ENCODE measurements at places on chromosomes 7 and 10. TPM values are rescaled to one million over a fixed set of nuclear protein-coding genes. Genes with fewer than 3 reads are reported as not detected.

The C10orf71 gene
- not detected for total RNA-seq

The PLXDC2 gene
- total RNA-seq: 28.1 TPM

The NRBF2 gene
- total RNA-seq: 23.8 TPM

The HOXA2 gene
- 2.7 TPM for total RNA-seq

The IFIT1B gene
- not detected for total RNA-seq

The OGDHL gene
- 1.3 TPM for total RNA-seq

The SEC31B gene
- total RNA-seq: 13.7 TPM

GRCh38 chr7:18978108-18978495 is 139.3 kb downstream of the TWIST1 start:
- no peak for DNase-seq

DNA sequence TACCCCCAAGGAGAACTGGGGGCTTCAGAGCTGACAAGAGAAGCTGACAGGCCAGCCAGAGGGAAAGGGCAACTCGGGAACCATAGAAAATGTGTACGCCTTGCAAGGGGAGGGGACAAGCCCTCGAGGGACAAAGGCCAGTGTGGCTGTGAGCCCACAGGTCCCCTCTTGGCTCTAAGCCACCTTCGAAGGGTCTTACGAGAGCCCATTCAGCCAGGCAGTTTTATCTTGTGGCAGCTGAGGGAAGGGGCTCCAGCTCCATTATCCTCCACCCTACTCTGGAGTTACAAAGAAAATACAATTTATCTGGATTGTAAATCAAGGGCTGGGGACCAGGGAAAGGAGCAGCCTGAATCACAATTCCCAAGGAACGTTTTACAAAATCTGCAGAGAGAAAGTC is 159.5 kb upstream of the ZMIZ1 start:
- DNase-seq: peak; percentile 4

DNA sequence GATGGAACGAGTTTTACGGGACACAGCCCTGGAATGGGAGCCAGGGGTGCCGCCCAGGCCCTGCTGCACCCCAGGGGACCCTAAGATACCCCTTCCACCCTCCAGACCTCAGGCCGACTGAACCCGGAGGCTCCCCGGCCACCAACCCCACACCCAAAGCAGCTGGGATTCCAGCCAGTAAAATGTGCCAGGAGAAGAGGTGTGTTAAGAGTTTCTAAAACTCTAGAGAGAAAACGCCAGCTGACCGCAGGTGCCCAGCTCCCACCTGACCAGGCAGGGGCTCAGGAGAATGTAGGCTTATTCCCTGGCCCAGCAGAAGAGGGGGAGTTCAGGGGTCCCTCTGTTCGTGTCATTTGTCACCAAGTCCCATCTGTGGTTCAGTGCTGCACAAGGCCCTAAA is 17.5 kb downstream of the NUDT1 start:
- no peak for DNase-seq

DNA sequence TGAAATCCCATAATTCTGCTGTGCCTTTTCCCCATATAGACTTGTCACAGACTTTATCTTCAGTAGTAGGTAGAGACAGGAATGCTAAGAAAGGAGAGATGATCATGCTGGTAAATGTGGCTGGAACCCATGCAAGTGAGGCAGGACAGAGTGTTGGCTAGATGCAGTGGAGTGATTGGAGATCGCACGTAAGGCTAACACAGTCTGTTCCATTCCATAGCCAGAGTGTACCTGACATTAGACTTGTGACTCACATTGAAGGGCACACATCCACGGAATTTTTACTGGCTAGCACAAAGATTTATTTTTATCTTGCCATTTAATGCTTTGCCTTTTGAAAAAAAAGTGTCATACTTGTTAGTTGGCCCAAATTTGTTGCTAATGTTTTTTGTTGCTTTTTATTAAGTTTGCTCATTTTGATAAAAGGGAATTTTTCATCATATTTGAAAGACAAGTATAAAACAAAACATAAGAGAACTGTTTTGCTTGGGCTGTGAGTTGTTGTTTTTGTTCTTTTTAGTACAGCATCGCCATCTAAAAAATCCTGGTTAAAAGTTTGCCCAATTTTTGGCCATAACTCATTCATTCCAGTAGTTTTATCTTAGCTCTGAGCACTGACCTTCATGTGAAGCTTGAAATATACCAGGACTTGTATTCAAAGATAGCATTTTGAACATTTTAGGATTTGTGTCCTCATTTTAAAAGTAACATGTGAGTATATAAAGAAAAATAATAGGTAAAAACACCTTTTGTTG is 81.0 kb downstream of the CPED1 start:
- DNase-seq: no peak

DNA sequence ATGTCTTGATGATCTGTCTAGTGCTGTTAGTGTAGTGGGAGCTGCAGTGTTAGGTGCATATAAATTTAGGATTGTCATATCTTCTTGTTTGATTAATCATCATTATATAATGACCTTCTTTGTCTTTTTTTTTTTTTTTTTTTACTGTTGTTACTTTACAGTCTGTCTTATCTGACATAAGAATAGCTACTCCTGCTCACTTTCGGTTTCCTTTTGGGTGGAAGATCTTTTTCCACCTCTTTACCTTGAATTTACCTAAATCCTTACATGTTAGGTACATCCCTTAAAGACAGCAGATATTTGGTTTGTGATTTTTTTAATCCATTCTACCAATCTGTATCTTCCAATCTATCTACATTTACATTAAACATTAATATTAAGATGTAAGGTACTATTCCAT is 113.6 kb upstream of the PCLO start:
- no peak for DNase-seq

GRCh38 chr7:27966219-27966780 is 214.3 kb downstream of the JAZF1 start:
- DNase-seq: no peak

DNA sequence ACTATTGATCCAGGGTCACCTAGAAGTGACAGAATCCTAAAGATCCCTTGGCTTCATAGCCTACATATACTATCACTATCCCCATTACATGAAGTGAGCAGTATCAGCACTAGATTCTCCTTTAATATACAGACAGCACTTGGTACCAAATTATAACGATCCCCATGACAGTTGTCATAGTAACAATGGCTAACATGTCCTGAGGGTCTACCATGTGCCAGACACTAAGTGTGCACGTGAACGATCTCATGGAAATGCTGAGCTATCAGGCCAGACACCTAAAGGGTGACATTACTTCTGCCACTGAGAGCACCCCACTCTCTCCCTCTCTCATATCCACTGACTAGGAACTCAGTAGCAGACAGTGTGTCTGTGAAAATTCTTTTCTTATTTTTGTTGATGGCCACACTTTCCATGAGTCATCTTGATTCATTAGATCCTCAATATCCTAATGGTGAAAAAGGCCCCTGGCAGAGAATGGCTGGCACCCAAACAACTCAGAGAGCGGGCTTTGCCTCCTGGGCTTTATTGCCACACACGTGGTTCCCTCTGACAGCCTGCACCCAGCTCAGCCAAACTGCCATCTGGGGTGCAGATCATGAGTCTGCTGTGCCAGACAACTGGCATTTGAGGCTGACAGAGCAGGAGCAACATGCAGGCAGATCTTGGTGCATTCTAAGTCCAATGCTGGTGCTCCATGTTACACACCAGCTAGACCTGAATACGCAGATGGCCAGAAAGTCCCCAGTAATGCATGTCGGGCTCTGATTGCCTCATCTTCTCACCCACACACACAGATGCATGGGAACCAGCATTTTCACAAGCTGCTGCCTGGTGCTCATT is 176.3 kb downstream of the DGKI start:
- no peak for DNase-seq

- DNase-seq: no peak
These were observed 14.5 kb downstream of the NUDT5 start for GRCh38 chr10:12181065-12181775.

DNA sequence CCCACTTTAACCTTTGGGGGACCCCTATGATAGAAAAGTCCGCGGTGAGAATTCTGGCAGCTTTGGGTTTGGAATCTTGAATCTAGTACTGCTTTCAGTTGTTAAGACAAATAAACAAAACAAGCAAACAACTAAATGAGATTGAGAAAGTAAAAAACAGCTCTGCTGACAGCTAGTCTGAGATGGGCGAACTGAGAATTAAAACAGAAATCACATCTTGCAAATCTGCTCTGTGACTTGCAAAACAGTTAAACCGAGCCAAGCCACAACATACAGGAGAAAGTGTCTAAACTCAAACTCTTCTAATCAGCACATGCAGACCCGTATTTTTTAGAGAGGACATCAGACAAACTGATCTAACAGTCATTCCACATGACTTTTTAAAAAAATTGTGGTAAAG is 110.4 kb downstream of the SH2D4B start:
- no peak for DNase-seq

GRCh38 chr7:17380736-17381662 is 82.5 kb downstream of the AHR start:
- DNase-seq: no peak

- DNase-seq: no peak
These were observed 87.1 kb downstream of the NRP1 start for GRCh38 chr10:33247221-33247922.

- DNase-seq: no peak
These were observed 864.8 kb downstream of the GATA3 start for GRCh38 chr10:8919280-8919679.

GRCh38 chr10:61119573-61119972 is 175.6 kb upstream of the RHOBTB1 start:
- no peak for DNase-seq

DNA sequence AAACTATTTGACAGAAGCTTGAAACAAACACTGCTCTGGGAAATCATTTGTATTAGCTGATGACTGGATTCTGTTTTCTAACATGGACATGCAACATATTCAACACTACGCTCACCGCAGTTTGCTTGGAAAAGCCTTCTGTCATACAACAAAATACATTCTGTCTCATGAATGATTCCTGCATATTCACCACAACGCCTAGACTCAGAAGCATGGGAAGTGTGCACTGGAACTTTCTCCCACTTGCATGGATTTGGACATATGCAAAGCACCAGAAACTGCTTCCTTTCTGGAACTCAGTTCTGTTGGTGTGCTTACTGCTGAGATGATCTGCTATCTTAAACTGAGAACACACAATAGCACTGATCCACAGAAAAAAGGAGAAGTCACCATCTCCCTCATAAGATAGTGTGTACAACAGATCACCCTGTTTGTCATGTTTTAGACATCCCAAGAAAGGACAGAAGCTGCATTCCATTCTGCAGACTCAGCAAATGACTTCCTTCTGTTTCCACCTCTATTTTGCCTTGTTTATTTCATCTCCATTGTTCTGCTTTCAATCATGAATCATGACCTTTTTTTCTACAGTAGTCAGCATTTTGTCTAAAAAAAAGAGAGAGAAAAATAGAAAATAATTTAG is 115.8 kb downstream of the HTR7 start:
- no peak for DNase-seq

DNA sequence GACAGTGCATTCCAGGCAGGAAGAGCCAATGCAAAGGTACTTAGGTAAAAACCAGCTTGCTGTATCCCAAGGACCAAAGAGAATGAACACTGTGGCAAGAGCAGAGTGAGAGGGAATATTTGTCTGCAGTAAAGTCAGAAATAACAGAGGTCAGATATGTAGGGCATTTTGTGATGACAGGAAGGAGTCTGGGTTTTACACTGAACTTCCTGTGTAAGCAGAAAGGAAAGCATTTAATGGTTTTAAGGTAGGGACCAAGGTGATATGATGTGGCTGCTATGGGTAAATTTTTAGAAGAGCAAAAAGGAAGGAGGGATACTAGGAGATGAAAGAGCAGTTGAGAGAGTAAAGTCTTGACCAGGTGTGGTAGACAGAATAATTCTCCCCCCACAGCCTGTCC is 10.1 kb downstream of the ABCB1 start:
- no peak for DNase-seq

GRCh38 chr10:99374526-99374925 is 45.4 kb downstream of the CNNM1 start:
- no peak for DNase-seq

Measured in left colon (tissue), 2 donors.